ENCODE measurements at places on chromosomes 16 and 17.

DNA sequence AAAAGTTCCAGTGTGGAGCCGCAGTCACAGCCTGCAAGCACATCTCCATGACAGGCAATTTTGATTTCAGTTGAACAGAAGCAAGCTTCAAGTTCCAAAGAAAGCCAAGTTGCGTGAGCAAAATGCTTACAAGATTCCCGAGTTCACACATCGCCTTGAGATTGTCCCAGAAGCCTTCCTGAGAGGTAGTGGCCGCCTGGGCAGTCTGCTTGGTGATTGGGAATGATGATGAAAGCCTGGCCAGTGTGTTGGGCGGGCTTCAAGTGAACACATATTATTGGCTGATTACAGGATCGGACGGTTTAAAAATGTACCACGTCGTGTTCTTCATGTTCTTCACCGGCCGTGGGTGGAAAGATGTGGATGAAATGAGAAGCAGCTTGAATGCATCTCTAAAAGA, 185.5 kb downstream of the FOXL1 start:
- no peak for DNase-seq

DNA sequence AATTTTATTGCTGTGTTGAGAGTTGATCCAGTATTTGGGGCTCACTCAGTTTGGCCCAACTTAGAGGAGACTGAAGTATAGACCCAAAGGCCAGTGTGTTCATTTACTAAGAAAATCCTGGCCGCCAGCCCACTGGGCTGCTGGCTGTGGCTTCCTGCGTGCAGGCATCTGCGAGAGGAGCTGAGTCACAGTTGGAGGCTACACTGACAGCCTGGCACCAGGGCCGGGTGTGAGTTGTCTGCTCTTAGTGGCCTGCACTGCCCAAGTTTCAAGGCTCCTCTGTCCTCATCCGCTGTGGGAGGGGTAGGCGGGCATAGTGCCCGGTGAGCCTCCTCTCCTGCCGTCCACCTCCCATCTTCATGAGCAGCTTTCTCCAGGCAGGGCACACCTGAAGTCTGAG, 54.2 kb downstream of the PLD6 start:
- DNase-seq = no peak

DNA sequence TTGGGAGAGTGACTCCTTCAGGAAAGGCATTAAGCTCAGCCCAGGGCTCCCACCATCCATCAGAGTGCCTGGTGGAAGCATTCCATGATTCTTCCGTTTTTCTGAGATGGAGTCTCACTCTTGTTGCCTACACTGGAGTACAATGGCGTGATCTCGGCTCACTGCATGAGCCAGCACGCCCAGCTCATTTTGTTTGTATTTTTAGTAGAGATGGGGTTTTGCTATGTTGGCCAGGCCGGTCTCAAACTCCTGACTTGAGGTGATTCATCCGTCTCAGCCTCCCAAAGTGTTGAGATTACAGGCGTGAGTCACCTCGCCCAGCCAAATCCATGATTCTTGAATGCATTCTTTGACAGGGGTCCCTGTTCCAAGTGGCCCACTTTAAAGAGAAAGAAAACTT, 23.1 kb downstream of the MIS12 start:
- no peak for DNase-seq

- no peak for DNase-seq
Measured at GRCh38 chr17:58305626-58306025, 23.0 kb downstream of the TSPOAP1 start.

DNA sequence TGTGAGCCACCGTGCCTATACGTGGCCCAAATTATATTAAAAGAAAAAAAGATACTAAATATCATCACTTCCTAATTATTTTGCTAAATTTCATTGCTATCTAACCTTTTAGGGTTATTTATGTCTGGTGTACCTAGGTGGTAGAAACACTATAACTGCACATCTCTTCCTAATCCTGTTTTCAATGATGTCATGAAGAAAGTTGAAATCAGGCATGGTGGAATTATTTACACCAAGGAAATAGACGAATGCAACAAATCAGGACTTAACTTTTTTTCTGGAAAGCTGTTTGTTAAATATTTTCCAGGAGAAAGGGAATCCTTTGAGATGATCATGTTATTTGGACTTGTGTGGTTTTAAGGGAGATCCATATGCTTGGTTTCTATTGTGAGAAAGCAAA, 39.2 kb upstream of the SKAP1 start:
- DNase-seq = no peak

- no peak for DNase-seq
Measured at GRCh38 chr17:1422885-1423284, 22.9 kb upstream of the YWHAE start.

DNA sequence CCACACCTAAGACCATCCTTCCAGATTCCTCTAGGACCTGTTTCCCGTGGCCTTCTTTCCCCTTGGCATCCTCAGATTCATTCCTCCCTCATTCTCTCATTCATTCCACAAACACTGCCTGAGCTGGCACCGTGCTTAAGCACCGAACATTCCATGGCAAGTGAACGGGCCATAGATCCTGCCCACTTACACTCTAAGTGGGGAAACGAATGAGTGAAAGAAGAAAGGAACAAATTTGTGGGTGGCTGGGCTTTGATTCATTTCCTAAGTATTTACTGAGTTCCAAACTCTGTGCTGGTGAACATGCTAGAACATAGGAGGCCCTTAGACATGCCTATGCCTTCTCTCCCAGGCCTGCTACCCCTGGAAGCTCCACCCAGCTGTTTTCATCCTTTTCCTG, 30.0 kb downstream of the SRCIN1 start:
- no peak for DNase-seq

DNA sequence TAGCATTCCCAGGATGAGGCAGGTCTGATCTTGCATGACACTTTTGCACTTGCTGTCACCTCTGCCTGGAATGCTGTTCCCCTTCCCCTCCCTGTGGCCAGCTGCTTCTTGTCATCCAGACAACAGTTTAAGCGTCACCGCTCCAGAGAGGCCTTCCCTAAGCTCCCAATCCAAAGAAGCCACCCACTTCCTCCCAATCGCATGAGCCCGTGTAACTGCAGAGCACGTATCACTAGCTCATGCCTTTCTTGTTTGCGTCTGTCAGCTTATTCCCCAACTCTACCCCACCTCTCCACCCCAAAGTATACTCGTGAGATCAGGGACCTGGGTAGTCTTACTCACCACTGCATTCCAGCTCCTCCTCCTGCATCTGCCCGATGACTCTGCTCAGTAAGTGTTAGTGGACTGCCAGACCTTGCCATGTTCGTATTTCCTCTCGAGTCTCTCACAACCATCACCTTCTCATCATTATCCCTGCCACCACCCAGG, 92.8 kb downstream of the GAS7 start:
- DNase-seq = no peak

DNA sequence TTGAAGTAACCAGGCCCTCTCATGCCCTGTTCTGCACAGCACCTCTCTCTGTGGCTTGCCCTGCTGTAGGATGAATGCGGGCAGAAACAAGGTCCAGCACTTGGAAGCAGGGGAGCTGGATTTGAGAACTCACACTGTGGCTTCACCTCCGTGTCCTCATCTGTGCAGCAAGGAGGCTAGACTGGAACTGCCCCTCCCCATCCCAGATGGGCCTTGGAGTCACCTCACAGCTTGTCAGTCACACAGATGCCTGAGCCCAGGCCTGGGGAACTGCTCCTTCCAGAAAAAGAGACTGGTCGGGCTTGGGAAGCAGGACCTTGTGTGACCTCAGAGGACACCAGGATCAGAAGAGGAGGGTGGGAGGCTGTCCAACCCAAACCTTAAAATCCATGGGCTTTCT, 180.8 kb downstream of the CCT6B start:
- DNase-seq = no peak

All from activated CD8-positive, alpha-beta T cell treated with anti-CD3 and anti-CD28 coated beads, Interleukin-2, amount 10 ng/mL, durations not matched to agents 7 days and 5 days (primary cell).